NCI-H1417 (cell line): ENCODE measurements at places on chromosomes 2 and 18.
A peak's percentile ranks its signal among the peaks of the same experiment; 100 is the strongest.

- no peak for DNase-seq
Observed at GRCh38 chr2:136693966-136694365, 71.4 kb upstream of the THSD7B start.

DNA sequence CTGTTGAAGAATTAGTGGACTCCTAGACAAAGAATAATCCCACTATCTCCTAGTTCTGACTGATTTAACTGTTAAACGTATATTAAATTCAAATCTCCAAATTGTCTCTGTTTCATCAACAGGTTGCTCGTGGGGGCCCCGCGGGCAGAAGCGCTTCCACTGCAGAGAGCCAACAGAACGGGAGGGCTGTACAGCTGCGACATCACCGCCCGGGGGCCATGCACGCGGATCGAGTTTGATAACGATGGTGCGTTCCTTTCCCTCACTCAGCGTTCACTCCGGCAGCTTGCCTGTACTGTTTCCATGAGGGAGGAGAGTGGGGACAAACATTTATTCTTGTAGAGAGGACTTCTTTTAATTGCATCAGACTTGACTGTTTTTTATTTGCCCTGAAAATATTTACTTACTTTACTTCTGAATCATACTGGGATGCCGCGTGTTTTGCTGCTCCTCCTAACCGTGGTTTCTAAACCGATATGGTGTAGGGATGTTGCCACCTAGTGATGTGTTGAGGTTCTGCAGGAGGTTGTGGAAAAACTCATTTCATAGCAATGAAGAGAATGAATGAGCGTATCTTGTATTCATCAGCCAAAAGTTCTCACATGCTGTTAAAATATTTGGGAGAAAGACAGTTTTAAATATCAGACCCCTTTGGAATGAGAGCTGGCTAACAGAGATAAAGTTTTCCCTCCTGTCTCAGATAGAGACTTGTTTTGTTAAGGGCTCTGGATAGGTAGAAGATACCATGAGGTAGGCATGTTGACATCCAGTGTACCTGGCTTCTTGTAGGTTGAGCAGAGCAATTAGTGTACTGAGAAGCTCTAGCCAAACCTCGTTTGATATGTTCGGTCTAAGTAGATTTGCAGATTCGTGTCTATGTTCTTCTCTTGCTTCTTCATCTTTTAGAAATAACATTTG, 38.3 kb downstream of the ITGA6 start:
- peak; percentile 63 for DNase-seq

DNA sequence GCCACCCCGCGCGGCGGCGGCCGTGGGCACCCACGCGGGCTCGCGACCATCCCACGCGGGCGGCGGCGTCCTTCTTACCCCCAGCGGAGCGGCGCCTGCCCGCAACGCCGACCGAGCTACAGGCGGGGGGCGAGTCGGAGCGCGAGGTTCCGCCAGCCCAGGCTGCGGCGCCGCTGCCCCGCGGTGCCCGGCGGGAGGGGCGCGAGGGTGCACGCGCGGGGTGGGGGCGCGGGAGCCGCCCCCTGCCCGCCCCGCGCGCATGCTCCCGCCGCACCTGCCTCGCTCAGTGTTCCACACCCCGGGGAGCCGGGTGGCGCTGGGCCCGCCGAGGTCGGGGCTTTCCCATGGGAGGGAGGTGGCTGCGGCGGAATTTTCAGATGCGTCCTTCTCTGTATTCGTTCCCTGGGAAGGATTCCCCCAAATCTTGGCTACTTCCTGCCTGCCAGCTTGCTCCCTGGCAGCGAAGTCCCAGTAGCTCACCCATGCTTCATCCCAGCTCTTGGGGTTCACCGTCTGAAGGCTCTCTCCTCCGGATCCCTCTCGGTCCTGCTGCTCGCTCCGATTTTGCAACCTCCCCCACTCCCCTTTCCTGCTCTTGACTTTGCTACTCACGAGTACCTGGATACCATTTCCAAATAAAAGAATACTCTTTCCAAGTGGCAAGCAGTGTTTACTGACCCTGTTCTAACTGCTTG, at the start of gene L3MBTL4:
TSS of gene L3MBTL4 (minus strand) at position 189 of the 695 bp plus-strand sequence. CDS start 103,286 bp downstream, outside the sequence.
- DNase-seq, result peak; percentile 3

DNA sequence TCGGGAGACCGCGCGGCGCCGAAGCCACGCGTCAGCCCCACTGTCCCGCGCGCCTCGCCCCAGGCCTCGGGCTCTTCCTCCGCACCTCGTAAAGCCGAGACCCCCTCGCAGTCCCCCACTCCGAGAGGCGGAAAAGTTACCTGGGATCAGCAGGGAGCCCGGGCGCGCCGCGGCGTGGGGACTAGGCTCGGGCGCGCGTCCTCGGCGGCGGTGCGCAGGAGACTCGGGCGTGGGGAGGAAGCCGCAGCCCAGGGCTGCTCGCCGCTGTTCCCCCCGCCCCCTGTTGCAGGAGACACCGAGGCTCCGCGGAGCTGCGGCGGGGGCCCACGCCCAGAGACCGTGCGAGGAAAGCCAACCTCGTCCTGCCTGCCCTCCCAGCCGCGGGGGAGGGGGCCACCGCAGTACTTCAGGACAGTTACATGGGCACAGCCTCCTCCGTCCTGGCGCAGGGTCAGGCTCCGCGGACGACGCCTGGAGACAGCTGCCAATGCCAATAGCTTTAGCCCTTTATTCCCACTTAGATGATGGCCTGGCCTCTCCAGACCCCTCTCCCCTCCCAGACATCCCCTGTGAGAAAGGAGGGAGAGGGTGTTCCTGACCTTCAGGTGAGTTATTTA, at the start of gene EPB41L3:
TSS of gene EPB41L3 (minus strand) at position 225 of the 617 bp plus-strand sequence. CDS start 54,814 bp downstream, outside the sequence.
- no peak for DNase-seq

DNA sequence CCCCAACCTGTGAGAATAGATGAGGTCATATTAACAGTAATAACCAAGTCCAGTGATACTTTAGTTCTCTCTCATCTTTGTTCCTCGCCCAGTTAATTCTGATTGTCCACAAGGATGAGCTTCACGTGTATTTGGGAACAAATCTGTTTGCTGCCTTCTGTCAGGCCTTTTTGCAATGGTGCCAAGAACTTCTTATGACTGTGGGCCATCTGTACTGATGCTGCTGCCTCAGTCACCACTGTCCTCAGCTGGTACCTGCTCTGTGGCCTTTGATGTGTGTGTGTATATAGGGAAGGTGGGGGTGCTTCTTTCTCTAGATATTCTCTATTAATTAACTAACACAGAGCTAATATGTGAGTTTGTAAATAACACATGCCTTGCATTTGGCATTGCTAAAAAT, 392.9 kb downstream of the TGIF1 start:
- DNase-seq, result no peak

DNA sequence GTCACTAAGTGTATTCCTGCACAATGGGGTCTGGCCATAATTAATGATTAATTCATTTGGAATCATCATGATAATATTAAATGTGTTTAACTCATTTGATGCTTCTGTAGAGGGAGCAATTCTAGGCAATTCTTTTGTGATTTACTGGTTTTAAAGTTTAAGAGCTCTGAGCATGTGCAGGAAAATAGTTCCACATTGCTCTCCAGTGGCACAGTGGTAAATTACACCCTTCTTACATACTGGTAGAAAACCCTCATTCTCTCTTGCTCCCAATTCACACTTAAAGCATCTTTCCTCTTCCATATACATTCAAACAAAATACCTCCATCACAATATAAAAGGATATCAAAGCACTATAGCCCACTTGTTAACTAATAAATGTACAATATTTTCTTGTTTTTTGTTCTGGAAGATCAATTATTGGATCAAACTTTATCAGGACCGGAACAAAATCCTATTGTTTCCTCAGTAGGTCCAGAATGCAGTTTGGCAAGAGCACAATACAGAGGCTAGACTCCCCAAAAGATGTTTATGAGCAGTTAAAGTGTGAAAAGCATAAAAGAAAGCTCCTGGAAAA, 844.3 kb downstream of the MBD2 start:
- peak; percentile 66 for DNase-seq

DNA sequence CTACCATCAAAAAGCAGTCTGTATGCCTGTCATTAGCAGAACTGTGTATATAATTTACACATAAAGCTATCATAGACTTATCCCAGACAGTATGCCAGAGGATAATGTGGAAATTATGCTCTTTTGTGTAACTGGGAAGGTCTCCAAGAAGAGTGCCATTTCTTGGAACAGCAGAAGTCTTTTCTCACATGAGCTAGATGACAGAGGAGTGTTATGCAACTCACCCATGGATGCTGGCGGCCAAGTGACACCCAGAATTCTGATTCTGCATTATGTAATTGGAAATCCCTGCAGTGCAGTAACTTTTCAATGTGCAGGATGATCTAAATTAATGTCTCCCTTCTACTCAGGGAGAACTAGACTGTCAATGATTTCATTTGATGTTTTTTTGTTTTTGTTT, 160.0 kb downstream of the UBE2E3 start:
- no peak for DNase-seq

- DNase-seq, result no peak
Observed at GRCh38 chr2:201937343-201937742, 96.3 kb upstream of the FZD7 start.

DNA sequence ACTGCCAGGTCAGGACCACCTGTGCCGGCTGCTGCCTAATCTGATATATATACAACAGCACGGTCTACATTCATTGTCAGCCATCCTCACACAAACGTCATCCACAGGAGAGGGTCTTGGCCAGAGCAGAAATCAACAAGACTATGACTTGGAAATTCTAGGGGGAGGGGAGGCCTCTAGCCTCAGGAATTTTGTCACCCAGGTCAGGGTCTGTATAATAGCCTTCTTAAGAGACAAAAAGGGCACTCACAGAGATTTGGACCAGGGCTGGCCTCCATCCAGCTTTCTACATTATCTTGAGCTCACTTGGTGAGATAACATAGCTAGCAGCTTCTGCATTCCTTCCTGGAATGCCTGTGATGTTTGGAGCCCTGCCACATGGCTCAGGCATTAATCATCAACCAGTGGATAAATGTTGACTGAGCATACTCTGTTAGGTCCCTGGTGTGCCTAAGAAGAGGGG, 50.4 kb upstream of the CTIF start:
- no peak for DNase-seq

DNA sequence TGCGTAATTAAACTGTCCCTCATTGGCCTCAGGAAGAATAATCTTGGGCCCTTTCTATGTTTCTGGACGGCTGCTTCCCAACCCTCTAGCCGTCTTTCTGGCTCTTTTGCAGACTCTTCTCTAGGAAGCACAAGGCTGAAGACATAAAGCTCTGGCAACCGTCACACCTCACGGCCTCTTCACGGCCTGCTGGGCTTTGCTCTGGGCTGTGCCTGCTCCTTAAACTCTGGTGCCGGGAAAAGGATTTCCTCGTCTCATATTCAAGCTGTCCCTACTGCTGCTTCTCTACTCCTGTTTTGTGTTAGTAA, 36.0 kb upstream of the WIPF1 start:
- no peak for DNase-seq

GRCh38 chr2:132632000-132632649, 37.9 kb downstream of the LYPD1 start:
- no peak for DNase-seq

DNA sequence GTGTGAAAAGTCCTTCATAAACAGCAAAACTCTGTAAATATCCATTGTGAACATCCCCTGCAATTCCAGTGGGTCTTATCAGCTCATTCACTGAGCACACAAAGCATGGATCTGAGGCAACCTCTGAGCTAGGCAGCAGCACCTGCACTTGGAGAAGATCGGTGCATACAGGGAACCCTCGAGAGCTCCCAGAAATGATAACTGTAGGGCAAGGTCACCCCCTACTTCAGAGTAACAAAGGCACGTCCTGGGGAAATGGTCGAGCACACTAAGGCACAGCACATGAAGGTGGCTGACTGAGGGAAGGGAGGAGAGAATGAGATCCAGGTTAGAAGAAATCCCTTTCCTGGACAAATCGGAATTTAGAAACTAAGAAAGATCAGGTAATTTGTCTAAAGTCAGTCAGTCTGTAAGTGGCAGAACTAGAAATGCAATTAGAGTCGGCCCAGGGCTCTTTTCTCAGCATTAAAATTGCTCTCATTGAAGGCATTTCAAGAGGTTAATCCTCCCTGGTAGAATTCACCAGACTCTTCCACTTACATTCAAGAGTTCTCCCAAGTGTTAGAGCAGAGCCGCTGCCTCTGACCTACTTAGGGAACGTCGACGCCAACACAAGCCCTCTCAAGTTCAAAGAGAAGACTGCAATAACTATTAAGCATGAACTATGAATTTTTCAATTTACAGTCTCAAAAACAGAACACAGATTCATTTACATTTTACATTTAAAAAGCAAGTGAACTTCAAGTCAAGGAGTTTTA, 45.9 kb downstream of the PXDN start:
- DNase-seq, result no peak

- DNase-seq, result no peak
Observed at GRCh38 chr2:240836781-240837467, 16.9 kb upstream of the KIF1A start.

DNA sequence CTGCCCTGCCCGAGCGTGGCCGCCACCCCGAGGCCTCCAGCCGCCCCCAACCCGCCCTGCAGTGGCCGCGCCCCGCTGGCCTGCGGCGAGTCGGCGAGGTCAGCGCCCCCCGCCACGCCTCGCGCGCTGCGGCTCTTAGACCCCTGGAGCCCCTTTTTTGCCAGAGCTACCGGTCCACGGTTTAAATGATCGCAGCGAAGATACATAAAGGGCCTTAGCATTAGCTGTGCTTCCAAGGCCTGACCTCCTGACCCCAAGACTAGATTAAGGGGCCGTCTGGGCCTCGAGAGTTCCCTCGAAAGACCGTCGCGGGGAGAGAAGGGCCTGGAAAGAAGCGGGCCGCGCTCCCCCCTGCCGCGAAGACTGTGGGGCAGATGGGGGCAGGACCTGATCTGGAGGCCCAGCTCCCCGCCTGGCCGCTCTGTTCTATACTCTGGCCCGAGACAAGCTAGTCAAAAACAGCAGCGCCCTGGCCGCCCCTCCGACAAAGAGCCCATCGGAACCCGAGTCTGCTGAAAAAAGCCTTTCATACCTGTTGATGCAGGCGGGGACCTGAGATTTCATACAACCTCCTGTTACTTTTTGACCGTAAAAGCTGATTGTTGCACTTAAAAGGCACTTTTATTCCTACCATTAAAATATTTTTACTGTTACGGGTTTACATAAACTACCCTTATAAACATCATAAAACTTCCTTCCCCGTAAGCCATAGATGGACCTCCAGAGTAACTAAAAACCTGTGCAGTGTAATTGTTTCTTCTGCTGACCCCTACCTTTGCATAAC, 68.7 kb upstream of the PSMD14 start:
- no peak for DNase-seq

- DNase-seq, result no peak
Observed at GRCh38 chr18:28003451-28003850, 173.5 kb downstream of the CDH2 start.

DNA sequence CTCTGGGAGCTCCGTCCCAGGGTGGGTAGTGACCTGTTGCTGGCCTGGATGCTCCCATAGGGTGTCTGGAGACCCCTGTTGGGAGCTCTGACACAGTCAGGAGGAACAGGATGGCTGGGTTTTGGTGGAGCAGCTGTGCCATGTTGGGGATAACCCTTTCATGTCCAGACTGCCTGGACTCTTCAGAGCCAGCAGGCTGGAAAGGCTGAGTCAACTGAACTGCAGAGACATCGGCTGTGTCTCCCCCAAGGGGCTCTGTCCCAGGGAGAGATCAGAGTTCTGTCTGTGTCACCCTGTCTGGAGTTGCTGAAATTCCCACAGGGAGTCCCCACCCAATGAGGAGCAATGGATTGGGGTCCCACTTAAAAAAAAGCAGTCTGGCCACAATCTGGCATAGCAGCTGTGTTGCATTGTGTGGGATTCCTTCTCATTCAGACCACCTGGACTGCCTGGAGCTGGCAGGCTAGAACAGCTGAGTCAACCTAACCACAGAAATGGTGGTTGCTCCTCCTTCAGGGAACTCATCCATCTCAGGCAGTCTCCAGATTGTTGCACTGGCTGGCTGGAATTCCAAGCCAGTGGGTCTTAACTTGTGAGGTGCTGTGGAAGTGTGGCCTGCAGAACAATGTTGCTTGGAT, 37.2 kb downstream of the AGPS start:
- no peak for DNase-seq

- no peak for DNase-seq
Observed at GRCh38 chr2:14322306-14322705, 310.2 kb upstream of the LRATD1 start.
